ENCODE measurements at places on chromosomes 2 and 18. TPM values are rescaled to one million over a fixed set of nuclear protein-coding genes. Genes with fewer than 3 reads are reported as not detected.

Gene RNF125
- 0.12 TPM for polyA plus RNA-seq

Gene TMEM169
- 0.10 TPM for polyA plus RNA-seq

Gene TWIST2
- polyA plus RNA-seq, result 127 TPM

Gene EMILIN1
- polyA plus RNA-seq, result 43.4 TPM

Gene EVA1A
- 30.2 TPM for polyA plus RNA-seq

DNA sequence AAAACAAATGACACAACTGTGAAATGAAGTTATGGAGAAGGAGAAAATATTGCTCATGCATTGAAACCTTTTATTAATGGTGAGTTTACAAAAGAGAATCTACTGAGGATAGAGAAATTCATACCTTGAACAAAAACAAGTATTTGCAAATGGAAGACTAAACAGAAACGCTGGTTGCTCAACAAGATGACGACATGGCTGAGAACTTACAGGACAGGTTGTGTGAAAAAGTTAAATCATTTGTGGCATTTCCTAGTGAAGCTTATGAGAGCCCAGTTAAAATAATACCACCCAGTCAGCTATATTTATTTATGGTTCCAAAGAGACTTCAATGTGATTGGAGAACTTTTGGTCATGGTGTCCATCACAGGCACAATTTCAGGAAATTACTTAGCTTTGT lies 148.6 kb upstream of the PKDCC start:
- no peak for DNase-seq

GRCh38 chr2:151176661-151177060 lies 85.0 kb downstream of the RBM43 start:
- no peak for DNase-seq

GRCh38 chr18:21004726-21005125 lies 106.9 kb downstream of the ROCK1 start:
- DNase-seq, result peak; percentile 64

DNA sequence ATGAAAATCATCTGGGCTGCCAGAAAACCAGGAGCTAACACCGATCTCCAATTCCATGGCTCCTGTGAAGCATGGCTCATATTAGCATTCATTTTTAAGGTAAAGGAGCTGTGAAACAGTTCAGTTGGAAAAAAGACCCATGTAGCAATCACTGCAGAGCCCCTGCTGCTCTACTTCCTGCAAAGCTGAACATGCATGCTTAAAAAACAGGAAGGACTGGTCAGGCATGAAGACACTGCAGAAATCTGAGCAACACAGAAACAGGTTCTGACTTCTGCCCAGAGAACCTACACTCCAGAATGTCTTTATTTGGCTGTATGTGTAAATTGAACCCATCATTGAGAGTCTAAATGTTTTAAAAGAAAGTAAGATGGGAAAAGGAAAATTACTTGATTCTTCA lies 950.6 kb downstream of the DCDC2C start:
- DNase-seq, result no peak

GRCh38 chr2:148651972-148652371 lies 7.4 kb downstream of the EPC2 start:
- no peak for DNase-seq

- no peak for DNase-seq
Measured at GRCh38 chr2:83016343-83017110, 1442.6 kb downstream of the SUCLG1 start.

DNA sequence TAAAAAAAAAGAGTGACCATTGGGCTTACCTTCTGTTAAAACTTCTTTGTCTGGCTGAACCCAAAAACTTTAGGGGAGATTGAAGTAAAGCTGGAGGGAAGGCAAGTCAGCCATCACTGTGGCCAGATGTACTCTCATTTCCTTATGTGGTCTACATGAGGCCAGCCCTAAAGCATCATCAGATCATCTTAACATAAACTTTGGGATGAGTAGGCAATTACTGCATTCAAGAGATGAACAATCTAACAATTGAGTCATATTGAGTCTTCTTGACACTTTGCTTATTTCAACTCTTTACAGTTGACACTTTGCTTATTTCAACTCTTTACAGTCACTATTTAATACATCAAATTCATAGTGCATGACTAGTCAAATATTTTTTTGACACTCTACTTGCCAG lies 155.6 kb downstream of the QPCT start:
- DNase-seq, result no peak

DNA sequence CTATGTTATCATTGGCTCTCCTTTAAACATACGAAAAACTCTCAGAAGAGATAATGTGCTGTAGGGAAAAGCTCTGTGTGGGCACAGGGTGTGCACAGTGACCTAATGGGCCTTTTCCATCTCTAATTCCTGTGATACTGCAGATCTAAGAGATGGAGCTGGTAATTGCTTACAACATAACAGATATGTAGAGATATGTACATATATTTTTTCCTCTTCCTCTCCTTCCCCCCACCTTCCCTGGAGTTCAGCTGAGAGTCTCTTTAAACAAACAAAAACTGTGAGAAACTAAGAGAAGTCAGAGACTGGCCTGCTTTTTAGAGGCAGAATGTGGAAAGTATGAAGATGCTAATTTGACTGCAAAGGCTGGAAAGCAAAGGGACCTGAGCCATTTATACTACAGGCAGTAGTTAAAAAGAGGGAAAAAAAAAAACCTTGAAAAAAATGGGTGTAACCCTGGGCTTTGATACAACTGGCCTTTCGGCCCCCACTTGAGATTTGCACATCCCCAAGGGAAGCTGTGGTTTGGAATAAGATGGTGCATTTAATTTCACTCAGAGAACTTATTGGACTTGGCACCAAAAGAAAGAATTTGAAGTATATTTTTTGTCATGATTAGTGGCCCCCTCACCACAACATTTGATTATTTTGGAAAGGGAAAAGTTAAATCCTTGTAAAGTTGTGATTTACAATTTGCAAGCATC lies 502.2 kb upstream of the ZEB2 start:
- DNase-seq, result no peak

DNA sequence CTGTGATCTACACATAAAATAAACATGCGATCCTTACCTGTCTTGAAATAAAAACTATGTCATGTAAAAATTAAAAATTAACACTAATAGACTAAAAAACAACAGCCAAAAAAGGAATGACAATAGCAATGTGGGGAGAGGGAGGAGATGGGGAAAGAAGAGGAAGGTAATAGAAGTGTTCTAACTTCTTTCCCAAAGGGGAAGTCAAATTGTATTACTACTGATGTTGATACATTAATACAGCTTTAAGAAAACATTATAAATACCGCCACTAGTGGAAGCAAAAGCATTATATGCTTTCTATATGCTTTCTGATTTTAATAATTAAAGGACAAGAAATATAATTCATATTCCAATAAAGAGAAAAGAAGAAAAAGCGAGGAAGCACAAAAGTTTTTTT lies 22.2 kb downstream of the ZNF516 start:
- no peak for DNase-seq

- no peak for DNase-seq
Measured at GRCh38 chr2:179393481-179393880, 128.8 kb upstream of the SESTD1 start.

DNA sequence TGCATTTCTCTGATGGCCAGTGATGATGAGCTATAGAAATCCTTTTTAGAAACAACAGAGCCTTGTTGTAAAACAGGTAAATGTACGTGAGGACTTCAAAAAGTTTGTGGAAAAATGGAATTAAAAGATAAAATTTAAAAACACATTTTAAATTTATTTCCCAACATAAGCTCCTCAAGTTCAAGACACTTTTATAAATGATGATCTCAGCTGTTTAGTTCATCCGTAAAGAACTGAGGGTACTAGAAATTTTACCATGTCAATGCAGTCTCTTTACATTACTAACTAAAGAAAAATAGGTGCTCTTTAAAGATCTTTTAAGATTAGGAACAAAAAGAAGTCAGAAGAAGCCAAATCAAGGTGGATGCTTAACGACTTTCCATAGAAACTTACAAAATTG lies 52.5 kb downstream of the MSH2 start:
- DNase-seq, result no peak

Data from BJ (cell line).